Neural cell (in vitro differentiated cells): ENCODE measurements at places on chromosomes 13 and 19. TPM values are rescaled to one million over a fixed set of nuclear protein-coding genes. Genes with fewer than 3 reads are reported as not detected.

Gene ADAMTSL5
- polyA plus RNA-seq, result not detected in 2 replicates

Gene APOC1
- not detected in 2 replicates for polyA plus RNA-seq

Gene PTPRS
- 121 and 144 TPM in 2 replicates for polyA plus RNA-seq

Gene MBNL2
- 2.6 and 4.3 TPM in 2 replicates for polyA plus RNA-seq

Gene APC2
- 50.5 and 79.7 TPM in 2 replicates for polyA plus RNA-seq

Gene COL5A3
- polyA plus RNA-seq, result 0.11 TPM in 1 of 2 replicates, not detected in the other

Gene GRK1
- 0.06 and 0.10 TPM in 2 replicates for polyA plus RNA-seq

Gene ZNF284
- 3.5 and 3.8 TPM in 2 replicates for polyA plus RNA-seq

Gene PRR20A
- polyA plus RNA-seq, result not detected in 2 replicates

Gene DPF1
- polyA plus RNA-seq, result 118 and 132 TPM in 2 replicates

Gene GJB6
- not detected in 2 replicates for polyA plus RNA-seq

Gene ATP4B
- 0.52 TPM in 1 of 2 replicates, not detected in the other for polyA plus RNA-seq

Gene TMEM238
- polyA plus RNA-seq, result not detected in 2 replicates

Gene KLK3
- not detected in 2 replicates for polyA plus RNA-seq

Gene KIR2DL3
- not detected in 2 replicates for polyA plus RNA-seq

Gene LRCH1
- polyA plus RNA-seq, result 15.4 and 17.7 TPM in 2 replicates

Gene CYP4F3
- polyA plus RNA-seq, result not detected in 2 replicates

Gene CASP14
- not detected in 2 replicates for polyA plus RNA-seq

Gene EFNB2
- 52.0 and 53.1 TPM in 2 replicates for polyA plus RNA-seq

Gene OR7D2
- 0.09 and 0.30 TPM in 2 replicates for polyA plus RNA-seq

Gene CATSPERD
- not detected in 2 replicates for polyA plus RNA-seq

Gene REXO1
- 9.2 and 18.5 TPM in 2 replicates for polyA plus RNA-seq

Gene PSG11
- polyA plus RNA-seq, result not detected in 2 replicates

Gene KISS1R
- polyA plus RNA-seq, result 0.76 and 5.4 TPM in 2 replicates

Gene ZNF625
- polyA plus RNA-seq, result 11.2 and 11.6 TPM in 2 replicates

Gene CCL25
- polyA plus RNA-seq, result 1.9 and 2.4 TPM in 2 replicates

Gene CIC
- 10.8 and 23.1 TPM in 2 replicates for polyA plus RNA-seq

Gene FCGBP
- 0.26 and 0.36 TPM in 2 replicates for polyA plus RNA-seq

Gene USP12
- polyA plus RNA-seq, result 22.1 and 26.2 TPM in 2 replicates

Gene FGF22
- polyA plus RNA-seq, result 0.48 TPM in 1 of 2 replicates, not detected in the other

Gene KLF2
- polyA plus RNA-seq, result 0.15 and 0.32 TPM in 2 replicates

Gene COX6B2
- 0.17 TPM in 1 of 2 replicates, not detected in the other for polyA plus RNA-seq

Gene STOML3
- not detected in 2 replicates for polyA plus RNA-seq

Gene CRX
- polyA plus RNA-seq, result not detected in 2 replicates

Gene PNMA8B
- 9.9 and 10.1 TPM in 2 replicates for polyA plus RNA-seq

Gene MBD3L4
- polyA plus RNA-seq, result not detected in 2 replicates

Gene VSTM2B
- 24.4 and 32.1 TPM in 2 replicates for polyA plus RNA-seq
